Hematopoietic multipotent progenitor cell treated with erythropoietin and hydrocortisone succinate and interleukin-3 and kit ligand, for 17 days (in vitro differentiated cells): ENCODE measurements at places on chromosomes 6 and 20.

DNA sequence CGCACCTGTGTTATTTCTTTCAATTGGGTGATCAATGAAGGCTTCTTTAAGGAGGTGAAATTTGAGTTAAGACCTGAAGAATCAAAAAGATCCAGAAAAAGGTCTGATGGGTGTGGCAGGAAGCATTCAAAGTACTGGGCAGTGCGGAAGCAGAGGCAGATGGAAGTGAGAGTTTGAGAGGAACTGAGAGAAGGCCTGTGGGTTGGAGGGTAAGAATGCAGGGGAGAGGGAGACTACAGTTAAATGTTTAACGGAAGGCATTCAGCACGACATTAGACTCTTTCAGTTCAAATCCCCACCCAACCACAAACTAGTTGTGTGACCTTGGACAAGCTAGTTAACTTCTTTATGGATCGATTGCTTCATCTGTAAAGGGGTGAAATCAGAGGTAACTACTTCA, 50.5 kb upstream of the GCM1 start:
- no peak for DNase-seq

DNA sequence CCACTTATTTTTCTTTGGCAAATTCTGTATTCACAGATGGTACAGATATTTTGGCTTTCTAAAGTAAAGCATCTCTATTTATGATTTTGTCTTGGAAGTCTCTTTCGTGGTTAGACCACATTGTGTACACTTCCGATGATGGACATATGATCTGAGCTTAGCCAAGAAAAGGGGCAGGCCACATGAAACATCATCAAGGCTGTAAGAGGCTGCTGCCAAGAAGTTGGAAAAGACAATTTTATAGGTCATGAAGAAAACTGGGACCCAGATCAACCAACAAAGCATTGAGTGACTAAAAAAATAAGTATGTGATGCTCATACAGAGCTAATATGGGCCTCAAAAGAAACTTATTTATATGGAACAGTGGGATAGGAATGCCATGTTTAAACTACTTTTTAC, 266.4 kb downstream of the HAO1 start:
- DNase-seq = no peak

- no peak for DNase-seq
Measured at GRCh38 chr20:18533491-18533890, 25.8 kb downstream of the SEC23B start.

GRCh38 chr6:161215876-161216615, 57.8 kb downstream of the AGPAT4 start:
- no peak for DNase-seq

DNA sequence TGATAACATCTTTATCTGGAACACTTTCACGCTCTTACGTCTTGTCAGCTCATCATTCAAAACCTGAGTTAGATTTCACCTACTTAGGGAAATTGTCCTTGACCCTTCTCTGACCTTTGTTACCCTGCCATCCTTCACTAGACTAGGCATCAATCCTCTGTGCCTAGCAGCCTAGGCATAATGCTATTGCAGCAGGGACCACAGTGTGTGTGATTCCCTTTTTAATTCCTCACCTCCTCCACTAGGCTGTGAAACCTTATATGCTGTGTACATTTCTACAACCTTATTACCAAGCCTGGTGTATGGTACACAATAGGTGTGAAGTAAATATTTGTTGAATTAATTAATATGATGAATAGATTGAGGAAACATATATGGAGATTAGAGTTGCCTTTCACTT, 66.7 kb upstream of the DEFB112 start:
- DNase-seq = no peak

GRCh38 chr6:74654296-74654695, 551.6 kb downstream of the COL12A1 start:
- no peak for DNase-seq

DNA sequence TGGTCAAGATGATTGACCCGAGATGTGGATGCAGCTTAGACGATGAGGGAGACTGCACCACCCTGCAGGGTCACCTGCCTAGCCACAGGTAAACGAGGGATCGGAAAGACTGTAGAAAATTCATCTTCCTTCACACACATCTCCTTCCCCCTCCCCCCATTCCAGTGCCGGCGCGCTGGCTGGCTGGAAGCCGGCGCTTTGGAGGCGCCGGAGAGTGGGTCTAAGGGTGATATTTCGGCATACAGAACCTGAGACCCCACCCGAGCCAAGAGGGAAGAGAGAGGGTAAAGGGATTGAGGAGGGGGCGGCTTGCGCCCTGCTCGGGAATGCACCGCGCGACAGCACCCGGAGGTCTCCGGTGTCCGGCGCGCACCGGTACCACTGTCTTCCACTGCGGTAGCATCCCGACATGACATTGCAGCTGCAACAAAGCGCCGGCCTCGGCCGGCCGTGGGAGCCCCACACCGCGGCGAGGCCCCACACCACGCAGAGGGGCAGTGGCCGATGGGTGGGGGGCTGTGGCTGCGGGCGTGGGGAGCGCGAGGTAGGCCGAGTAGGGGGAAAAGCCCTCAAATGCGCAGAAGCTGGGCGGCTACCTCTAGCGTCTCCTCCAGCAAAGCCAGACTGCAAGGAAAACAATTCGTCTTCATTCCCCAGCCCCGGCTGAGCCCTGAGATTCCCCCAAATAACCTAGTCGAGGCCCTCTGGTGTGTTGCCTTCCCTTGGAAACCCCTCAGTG, 984 bp downstream of the TNFRSF21 start:
- no peak for DNase-seq

DNA sequence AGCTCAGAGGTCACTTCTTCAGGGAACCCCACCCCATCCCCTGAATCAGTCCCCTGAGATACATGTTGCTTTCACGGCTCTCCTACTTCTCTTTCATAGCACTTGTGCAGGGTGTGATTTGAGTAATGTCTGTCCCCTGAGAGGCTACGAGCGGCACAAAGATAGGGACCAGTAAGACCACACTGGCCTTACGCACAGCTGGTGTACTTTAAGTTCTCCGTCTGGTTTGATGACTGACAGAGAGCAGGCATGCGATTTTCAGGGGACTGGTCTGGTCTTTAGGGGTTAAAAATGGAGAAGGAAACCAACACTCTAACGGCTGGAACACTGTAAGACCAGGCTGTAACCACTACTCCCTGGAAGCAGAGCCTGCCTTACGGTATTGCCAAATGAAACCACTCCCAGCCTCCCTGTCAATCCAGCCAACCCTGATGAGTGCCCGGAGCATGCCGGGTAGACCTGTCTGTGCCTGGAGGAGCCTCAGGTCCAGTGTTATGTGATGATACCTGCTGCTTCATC, 47.1 kb downstream of the ELMO2 start:
- no peak for DNase-seq

DNA sequence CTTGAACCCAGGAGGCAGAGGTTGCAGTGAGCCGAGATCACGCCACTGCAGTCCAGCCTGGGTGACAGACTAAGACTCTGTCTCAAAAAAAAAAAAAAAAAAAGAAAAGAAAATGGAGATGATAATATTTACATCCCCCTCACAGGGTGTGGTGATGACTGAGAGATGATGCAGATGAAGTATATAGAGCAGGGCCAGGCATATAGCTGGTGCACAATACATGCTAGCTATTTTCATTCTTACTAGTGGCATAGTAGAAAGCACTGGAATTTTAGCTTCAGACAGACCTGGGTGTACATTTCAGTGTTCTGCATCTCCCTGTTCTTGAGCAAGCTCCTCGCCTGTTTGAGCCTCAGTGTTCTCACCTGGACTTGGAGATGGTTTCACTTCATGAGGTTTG, 36.9 kb downstream of the CEBPB start:
- DNase-seq = no peak

- peak; percentile 72 for DNase-seq
Measured at GRCh38 chr6:42017021-42017643, 33.2 kb upstream of the TAF8 start.

DNA sequence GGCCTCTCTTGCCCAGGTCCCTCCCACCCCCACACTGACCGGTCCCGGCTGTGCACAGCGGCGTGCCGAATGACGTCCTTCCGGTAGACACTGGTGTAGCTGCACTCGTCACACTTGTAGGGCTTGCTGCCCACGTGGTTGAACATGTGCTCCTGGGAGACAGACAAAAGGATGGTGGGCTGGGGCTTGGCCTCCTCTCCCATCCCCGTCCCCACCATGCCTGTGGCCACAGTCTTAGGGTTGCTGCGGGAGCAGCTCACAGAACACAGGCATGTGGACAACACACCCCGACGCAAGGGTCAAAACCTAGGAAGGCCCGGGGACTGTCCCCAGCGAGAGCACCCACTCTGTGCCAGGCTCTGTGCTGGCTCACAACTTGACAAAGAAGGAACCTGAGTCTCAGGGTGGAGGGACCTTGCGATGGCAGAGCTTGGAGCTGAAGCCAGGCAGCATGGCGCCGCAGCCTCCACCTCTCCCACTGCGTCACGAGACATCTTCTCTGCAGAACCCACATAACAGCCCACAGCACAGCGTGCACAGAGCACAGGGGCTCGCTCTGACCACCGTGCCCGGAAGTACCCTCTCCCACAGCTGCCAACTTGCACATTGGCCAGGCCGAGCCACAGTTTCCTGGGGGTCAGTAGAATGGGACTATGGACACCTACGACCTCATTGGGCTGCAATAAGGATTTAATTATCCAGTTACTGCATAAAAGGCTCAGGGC, 9.8 kb downstream of the ZNF335 start:
- DNase-seq = no peak

GRCh38 chr6:72363844-72364740, 257.8 kb upstream of the KCNQ5 start:
- DNase-seq = no peak

GRCh38 chr6:10801224-10801848, 37.0 kb downstream of the MAK start:
- peak; percentile 82 for DNase-seq

- no peak for DNase-seq
Measured at GRCh38 chr20:57576617-57577550, 16.0 kb downstream of the PCK1 start.

DNA sequence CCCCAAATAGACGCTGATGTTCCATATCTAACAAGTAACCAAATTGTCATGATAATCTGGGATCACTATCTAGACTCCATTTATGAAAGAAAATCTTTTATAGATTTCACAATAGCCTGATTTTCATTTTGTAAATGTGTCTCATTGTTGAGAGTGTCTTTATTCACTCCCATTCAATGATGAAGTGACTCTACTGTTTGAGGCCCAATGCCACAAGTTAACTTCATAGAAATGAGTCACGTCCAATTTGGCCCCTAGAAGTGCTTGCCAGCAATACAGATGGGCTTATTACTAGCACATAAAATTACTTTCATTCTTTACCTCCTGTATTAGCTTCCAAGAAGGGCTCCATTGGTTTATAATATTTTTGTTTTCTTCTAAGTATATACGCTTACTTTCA, 6.3 kb downstream of the IPCEF1 start:
- no peak for DNase-seq

DNA sequence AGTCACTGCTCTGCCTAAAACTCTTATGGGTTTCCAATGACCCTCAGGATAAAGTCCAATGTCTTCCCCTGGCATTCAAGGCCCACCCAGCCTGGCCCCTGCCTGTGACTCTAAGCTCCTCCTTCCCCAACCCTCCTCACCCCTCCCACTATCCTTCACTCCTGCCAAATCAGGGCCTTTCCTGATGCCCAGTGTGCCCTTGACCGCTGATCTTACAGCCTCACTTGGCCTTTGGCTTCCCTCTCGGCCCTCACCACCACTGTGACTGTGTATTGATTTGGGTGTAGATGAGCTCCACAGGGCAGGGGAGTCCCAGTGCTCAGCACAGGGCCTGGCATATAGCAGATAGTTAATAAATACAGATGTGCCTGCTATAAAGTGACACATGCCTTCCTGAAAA, 115.7 kb downstream of the TOX2 start:
- DNase-seq = no peak

DNA sequence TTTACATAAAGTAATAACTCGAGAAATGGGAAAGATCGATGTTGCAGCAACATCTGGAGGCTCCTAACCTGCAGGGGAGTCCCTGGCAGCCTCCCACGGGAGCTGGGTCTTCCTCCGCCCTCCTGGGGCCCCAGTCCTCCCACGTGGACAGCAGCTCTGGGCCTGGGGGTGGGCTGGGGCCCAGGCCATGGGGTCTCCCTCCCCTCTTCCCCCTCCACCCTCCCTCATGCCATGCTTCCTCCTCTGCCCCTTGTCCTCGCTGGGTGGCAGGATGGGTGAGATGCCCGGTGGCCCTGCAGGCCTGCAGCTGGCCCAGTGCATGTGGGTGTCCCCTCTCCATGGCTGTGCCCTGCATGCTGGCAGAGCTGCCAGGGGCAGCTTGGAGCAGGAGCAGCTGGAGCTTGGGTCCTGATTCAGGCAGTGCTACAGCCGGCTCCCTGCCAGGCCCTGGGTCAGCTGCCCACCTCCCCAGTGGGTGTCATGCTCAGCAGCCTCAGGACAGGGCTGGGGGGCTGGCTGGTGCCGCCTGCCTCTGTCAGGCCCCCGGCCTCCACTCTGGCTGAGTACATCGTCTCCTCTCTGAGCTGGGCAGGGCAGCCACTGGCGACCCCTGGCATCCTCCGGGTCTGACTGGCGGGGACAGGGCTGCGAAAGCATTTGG, 48.9 kb upstream of the BHLHE23 start:
- DNase-seq = no peak

DNA sequence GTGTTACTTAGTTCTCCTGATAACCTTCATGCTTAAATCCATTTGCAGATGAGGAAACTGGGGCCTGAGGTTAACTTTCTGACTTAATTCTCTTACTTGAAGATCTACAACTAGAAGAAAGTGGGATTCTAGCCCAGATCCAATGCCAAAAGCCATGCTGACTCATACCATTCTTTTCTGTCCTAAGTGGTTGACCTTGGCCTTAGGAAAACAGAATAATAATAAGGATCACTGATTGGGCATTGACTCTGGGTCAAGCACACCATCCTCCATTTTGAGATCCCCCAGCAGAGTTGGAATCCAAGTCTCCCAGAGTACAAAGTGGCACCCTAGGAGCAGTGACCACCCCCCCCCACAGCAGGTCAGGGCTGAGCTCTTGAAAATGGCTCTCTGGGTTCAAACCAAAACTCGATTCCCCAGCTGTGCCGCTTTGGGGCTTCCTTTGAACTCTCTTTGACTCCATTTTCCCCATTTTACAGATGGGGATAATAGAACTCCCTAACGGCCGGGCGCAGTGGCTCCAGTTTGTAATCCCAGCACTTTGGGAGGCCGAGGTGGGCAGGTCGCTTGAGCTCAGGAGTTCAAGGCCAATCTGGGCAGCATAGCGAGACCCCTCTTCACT, 12.8 kb upstream of the ZNF217 start:
- peak; percentile 4 for DNase-seq

- DNase-seq = no peak
Measured at GRCh38 chr20:57524511-57525176, at the start of gene CTCFL. TSS of gene CTCFL (minus strand) at chr20:57525140. CDS start at chr20:57524205, 935 bp downstream.

DNA sequence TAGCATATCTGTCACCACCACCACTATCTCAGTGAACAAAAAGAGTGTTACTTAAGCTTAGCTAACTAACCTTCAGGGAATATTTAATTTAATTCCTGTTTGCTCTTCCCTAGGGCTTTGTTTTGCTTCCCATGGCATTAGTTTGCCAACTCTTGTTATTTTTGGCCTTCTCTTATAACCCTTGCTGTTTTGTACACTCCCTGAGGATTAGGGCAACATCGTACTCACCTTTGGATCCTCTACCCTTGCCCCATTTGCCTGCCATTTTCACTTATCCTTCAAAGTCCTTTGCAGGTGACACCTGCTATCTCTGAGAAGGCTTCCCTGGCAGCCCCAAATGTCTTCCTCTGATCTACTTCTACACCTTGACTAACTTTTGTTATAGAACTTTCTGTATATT, 23.7 kb downstream of the ACOT13 start:
- DNase-seq = no peak
